ENCODE measurements at places on chromosomes 11 and 22.

- no peak for DNase-seq
Measured at GRCh38 chr11:31802990-31803812, 7.9 kb downstream of the PAX6 start.

DNA sequence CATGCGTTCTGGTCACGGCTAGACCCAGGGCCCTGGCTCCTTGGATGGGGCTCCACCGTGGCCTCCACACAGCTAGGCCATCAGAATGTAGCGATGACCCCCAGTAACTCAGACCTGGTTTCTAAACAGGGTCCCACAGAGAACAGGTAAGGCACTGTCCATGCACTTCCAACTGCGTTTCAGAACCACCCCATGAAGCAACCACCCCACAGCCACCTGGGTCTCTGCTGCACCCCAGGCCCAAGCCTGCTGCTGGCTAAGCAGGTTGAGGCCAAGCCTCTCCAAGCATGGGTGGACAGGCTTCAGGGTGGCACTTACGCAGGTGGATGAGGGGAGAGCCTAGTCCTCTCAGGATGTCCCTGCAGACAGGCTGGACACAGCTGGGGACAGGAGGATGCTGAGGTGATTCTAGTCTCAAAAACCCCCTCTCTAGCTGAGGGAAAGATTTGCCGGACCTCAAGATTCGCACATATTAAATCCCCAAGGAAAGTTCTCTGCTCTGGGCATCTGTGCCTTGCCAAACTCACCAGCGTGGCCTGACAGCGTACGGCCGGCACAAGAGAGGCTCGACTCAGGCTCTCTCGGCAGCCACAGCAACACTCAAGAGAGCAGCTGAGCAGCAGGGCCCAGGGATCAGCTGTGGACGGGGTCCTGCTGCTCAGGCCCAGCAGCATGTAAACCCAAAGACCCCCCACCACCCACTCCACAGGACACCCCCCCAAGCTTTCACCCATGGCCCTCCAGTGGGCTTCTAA is 141.6 kb downstream of the CRYBB2 start:
- no peak for DNase-seq

GRCh38 chr11:108768370-108768769 is 103.5 kb downstream of the DDX10 start:
- DNase-seq: no peak

DNA sequence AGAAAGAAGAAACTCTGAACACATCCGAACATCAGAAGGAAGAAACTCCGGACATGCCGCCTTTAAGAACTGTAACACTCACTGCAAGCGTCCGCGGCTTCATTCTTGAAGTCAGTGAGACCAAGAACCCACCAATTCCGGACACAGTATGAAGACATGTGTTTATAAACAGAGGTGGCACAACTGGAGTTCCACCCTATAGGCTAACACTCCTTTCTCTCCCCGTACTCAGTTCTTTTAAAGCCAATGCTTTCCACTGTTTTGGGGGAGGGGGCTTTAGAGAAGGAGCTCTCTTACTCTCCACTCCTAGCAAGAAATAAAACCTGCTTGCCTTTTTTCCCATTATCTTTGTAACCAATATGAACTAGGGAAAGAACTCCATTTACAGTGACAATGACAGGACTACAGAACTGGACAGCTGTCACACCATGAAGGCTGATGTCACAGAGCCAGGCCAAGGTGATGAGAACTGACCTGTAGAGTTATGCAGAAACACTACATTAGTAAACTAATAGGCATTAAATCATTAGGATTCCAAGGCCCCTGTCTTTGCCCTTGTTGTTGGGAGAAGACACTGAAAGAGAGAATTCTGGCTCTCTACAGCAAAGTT is 733 bp downstream of the TRIM5 start:
- no peak for DNase-seq

DNA sequence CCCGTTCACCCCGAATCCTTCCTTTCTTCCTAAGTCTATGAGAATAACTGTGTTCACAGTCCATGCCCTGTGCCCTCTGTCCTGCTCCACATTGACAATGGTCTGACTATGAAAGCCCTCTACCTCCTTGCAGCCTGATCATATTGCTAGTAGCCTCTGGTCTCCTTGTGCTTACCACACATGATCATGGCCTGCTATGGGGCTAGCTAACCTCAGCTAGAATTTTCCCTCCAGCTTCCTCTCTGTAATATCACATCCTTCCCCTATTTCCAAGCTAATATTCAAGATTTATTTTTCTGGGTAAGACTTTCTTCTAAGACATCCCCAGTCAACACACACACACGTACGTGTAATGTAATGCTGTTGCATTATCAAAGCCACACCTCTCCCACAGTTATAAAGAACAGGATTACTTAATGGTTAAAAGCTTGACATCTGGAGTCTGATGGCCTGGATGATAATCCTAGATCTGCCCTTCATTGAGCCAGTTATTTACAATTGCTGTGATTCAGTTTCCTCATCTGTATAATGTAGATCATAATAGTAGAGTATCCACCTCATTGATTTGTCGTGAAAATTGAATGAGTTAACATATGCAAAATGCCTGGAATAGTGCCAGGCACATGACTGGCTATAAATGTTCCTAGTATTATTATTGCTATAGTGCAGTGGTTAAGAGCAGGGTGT is 214.4 kb upstream of the BLID start:
- no peak for DNase-seq

DNA sequence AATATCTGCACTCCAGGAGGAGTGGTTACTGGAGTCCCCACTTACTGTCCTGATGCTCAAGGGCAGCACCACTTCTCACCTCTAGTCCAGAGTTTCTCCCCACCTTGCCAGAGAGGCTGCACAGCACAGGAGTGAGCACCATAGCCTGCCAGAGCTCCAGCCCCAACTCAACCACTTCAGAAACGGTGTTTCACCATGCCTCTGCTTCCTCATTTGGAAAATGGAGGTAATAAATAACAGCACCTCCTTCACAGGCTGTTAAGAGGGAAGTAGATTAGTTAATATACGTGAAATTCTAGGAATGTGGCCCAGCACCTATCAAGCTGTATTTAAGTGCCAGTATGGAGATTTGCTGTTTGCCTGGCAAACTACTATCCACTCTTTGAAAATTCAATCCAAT is 63.0 kb downstream of the GALNT18 start:
- no peak for DNase-seq

GRCh38 chr11:118184784-118185579 is 8.5 kb upstream of the SCN2B start:
- no peak for DNase-seq

DNA sequence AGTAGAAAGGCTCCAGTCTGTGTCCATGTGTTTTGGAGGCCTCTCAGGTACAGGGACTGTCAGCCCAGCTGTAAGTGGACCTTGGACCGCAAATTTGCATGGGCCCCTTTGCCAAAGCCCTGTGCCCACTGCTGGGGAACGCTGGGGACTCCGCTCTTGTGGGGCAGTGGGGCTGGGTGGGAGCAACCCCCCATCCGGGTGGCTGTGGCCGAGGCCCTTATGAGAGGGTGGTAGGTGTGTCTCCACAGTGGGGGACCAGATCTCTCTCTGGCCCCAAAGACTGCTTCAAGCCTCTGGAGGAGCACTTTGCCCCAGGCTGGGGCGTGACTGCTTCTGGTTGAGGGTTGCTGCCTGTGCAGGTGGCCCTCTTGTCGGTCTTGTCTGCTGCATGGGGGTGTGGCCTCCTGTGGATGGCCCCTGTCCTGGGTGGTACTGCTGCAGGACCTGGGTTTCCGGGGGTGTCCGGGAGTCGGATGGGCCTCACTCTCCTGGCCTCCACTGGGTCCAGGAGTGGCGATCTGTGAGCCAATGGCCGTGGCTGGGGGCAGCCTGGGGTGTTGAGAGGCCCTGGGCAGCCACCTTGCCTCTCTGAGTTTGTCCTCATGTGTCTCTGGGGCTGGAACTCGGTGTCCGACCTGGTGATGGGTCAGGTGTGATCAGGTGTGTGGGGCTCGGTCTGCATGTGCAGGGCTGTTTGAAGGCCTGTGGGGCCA is 15.9 kb downstream of the KCNQ1 start:
- no peak for DNase-seq

GRCh38 chr11:38153985-38154384 is 1555.9 kb upstream of the RAG2 start:
- DNase-seq: no peak

- DNase-seq: no peak
Measured at GRCh38 chr11:16356761-16357393, 531 bp upstream of the SOX6 start.

DNA sequence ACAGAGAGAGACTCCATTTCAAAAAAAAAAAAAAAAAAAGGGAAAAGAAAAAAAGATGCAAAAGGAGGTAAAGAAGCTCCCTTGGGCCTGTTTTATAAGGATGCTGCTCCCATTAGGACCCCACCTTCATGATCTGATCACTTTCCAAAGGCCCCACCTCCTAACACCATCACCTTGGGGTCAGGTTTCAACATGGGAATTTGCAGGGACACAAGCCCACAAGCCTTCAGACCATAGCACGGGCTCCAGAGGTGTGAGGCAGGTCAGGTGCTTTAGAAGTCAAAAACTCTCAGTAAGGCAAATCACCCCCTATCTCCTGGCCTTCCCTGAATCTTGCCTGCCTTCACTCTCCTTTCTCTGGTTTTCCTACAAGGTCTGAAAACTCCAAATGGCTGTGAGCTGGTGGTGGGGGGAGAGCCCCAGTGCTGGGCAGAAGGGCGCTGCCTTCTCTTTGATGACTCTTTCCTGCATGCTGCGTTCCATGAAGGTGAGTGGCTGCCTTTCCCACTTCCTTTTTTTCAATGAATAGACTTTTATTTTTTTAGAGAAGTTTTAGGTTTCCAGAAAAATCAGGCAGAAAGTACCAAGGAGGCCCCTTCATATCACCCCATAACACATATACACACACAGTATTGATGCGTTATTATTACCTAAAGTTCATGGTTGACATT is 13.2 kb downstream of the ASPHD2 start:
- no peak for DNase-seq

- no peak for DNase-seq
Measured at GRCh38 chr11:113001709-113002108, 40.5 kb downstream of the NCAM1 start.

DNA sequence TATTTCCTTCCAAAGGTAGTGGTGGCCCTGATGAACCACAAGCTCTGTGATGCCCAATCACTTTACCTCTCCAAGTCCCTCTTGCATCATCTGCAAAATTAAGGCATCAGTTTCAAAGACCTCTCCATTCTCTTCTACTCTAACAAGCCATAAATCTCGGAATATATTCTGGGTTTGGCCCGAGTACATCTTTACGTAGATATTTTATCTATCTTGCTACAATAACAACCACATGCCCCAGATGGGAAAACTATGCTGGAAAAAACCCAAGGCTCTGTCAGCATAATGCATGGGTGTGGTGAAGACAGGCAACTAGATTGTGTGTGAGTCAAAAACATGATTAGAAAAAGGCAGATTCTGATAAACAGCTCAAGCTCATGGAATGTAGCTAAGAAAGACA is 228.2 kb upstream of the BLID start:
- DNase-seq: no peak

GRCh38 chr11:91164452-91164822 is 941.6 kb upstream of the CHORDC1 start:
- DNase-seq: no peak

DNA sequence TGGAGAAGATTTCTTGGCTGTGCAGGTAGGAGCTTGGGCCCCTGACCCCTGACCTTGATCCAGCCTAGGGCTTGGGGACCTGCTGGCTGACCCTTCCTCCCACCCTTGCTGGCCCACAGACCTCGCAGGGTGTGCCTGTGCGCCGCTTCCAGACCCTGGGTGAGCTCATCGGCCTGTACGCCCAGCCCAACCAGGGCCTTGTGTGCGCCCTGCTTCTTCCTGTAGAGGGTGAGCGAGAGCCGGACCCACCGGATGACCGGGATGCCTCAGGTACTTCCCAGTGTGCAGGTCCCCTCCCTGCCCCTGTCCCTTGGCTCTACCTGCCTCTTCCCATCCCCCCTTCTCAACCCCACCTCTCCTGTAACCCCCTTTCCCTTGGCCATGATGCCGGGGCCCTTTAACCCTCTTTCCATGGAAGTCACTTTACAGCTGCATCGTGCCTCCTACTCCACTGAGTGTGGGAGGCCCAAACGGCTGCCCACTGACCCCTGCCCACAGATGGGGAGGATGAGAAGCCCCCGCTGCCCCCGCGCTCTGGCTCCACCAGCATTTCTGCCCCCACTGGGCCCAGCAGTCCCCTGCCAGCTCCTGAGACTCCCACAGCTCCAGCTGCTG is 3.8 kb downstream of the INPPL1 start:
- no peak for DNase-seq

DNA sequence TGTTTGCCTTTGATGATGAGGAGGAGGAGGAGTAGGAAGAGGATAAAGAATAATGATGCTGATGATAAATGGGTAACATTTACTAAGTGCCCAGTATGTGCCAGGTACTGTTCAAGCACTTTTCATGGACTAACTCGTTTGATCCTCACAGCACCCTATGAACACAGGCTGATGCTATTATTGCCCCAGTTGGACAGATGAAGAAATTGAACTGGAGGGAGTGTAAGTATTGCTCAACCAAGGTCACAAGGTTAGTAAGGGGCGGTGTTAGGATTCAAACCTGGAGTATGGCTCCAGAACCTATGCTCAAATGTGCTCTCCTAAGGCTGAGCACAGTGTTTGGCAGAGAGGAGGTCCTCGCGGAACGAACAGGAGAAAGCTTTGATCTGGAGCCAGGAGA is 78.6 kb downstream of the SYN3 start:
- DNase-seq: no peak

DNA sequence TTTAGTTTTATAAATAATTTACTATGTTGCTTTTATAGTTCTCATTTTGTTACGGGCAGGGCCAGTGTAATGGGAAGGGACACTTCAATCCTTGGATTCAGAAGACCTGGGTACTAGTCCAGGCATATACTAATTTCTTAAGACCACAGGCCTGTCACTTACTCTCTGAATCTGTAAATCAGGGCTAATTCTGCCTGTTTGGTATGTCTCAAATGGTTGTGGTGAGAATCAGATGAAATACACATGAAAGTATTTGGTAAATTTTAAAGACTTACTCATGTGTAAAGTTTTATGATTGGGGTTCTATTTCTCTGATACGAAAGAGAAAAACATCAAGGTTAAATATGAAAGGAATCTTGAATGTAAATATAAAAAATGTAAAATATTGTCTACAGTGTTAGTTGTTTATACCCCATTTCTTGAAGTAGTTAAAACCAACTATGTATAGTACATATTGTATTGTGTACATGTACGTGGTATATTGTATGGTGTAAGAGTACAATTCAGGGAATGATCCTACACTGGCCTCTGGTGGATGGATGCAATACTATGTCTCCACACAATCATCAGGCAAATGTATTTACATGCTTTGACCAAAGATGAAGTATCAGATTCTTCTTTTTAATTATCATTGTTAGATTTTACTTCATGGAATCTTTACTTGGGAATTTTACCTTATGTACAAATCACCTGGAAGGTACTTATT is 24.5 kb upstream of the RAG2 start:
- no peak for DNase-seq

DNA sequence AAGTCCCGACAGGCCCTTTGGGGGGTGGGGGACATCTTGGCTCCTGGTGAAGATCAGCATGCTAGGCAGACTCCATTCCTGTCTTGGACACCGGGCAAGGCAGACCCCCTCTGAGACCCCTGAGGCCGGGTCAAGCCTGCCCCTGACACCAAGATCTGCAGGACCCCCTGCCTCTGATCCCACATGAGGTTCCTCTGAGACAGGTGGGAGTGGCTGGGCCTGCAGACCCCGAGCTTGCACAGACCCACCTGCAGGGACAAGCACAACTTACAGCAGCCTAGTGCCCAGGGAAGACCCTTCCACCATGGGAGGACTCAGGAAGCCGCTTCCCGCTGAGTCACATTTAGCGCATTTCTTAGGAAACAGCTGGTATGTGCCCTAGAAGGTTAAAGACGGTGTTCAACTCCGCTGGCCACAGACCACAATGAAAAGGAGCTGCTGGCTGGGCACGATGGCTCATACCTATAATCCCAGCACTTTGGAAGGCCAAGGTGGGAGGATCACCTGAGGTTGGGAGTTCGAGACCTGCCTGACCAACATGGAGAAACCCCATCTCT is 15.5 kb downstream of the ARVCF start:
- no peak for DNase-seq
